Tongue (tissue), 3 donors: ENCODE measurements at places on chromosomes 7 and 10.
A peak's percentile ranks its signal among the peaks of the same experiment; 100 is the strongest.

GRCh38 chr7:80623503-80624252 lies 14.8 kb upstream of the CD36 start:
- DNase-seq, result no peak

DNA sequence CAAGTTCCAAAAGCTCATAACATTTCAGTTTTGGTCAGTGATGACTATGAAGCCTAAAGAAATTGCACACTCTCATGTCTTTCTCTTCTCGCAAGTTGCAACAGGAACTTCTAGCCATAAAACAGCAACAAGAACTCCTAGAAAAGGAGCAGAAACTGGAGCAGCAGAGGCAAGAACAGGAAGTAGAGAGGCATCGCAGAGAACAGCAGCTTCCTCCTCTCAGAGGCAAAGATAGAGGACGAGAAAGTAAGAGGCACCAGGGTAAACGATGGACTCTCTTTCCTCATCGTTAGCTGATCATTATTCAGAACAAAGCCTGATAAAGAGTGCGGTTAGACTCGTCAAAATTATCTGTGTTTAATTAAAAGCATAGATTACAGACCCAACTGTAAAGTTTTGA lies 94.7 kb downstream of the HDAC9 start:
- DNase-seq, result no peak

DNA sequence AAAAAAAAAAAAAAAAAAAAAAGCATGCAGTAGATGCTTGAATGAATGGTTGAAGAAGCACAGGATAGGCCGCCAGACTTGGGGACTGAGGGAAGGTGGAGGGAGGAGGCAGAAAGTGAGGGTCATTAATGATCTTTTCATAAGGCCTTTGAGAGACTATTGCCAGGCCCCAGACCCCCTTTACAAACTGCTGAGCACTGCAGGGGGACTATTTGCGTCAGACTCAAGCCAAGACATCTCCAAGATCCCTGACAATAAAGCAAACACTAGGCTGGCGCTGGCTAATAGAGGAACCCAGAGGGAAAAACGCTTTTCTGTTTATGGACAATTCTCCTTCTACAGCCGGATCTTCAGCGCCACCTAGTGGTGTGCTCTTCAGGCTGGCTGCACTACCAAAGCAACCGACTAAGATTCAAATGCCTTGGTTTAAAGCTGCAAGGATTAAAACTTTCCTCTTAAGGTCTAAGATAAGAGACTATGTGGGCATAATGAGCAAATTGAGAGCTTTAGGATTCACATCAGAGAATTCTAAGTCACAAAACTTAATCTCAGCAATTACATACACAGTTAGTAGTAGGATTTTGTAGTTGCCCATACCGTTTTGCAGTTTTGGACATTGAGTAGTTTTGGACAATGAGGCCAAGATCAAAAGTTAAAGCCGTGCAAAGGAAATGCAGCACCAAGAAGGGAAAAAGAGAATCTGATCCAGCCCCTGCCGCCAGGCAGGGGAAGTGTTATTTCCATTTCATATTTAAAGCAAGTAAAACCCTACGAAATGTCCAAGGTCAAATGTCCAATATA lies 17.9 kb upstream of the AGK start:
- DNase-seq, result peak; percentile 93

GRCh38 chr7:47543714-47544113 lies 38.2 kb downstream of the TNS3 start:
- DNase-seq, result no peak

DNA sequence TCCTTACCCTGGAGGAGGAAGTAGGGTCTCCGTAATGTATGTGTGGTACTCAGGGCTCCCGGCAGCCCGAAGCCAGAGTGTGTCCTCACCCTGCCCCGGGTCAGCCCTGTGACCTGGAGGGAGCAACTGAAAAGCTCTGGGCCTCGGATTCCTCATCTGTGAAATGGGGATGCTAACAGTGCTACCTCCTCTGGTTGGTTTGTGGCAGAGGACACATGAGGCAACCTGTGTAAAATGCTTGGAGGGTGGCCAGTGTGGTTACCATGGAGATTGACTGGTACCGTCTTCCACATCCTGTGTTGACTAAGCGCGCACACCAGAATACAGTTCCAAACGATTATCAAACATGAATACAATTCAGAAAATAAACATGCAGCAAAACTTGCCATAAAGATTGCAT lies 163.8 kb upstream of the KLF6 start:
- no peak for DNase-seq

GRCh38 chr10:29841724-29842649 lies 207.2 kb upstream of the SVIL start:
- peak; percentile 95 for DNase-seq

GRCh38 chr10:3807211-3807927 lies 22.4 kb upstream of the KLF6 start:
- no peak for DNase-seq

- DNase-seq, result no peak
Measured at GRCh38 chr10:5827841-5828240, 14.6 kb upstream of the GDI2 start.

GRCh38 chr7:19754521-19755116 lies 18.8 kb downstream of the TMEM196 start:
- peak; percentile 56 for DNase-seq

DNA sequence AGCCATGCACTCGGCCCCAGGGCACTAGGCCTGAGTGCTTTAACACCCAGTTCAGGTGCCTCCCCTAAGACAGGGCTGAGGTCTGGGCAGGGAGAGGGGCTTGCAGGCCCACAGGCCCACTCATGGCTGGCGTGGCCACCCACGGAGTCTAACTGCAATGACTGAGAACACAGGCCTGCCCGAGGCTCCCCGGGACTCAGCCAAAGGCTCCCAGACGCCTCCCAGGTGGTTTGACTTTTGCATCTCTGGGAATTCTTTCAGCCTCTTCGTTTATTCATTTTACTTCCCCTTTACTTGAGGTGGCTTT lies 37.3 kb downstream of the PTPRN2 start:
- no peak for DNase-seq

GRCh38 chr10:112313911-112314310 lies 30.7 kb downstream of the TECTB start:
- peak; percentile 7 for DNase-seq

- DNase-seq, result no peak
Measured at GRCh38 chr10:37314862-37315261, 189.5 kb downstream of the ANKRD30A start.

DNA sequence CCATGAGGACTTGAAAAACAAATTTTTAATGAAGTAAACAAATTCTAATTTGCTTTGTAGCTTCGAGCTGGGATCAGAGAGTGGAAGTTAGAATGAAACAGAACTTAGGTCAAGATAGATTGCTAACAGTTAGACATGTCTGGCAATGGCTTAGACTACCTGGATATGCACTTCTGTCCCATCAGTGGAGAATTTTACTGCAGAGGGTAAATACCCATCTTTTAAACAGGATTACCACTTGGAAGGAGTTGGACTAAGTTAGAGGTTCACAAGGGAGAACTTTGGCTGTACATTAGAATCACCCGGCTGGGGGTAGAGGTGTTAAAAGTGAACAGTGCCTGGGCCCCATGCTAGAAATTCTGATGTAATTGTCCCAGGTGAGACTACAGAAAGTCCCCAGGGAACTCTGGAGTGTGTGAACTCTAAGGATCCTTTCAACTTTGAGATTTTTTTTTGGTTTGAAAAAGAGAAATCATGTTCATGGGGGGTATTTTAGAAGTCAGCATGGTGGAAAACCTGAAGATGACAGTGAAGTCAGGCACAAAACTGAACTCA lies 35.5 kb downstream of the ENTPD1 start:
- no peak for DNase-seq

GRCh38 chr7:4931943-4932342 lies 27.0 kb downstream of the MMD2 start:
- peak; percentile 65 for DNase-seq

DNA sequence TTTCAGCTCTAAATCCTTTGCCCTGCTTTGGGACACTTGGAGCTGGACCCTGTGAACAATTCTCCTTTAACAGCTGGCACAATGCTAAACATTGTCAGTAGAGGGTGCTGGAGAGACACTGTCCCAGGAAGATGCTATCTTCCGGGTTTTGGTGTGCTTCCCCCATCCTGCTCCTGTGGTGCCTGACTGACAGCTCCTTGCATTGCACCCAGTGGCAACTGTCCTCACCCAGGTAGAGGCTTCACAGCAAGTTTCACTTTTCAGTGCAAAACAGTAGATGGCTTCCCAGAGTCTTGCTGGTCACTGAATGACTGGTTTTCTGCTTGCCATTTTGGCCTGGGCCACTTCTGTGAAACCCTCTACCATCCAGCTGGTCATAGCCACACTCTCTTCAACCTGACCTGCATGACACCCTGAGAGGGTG lies 77.3 kb downstream of the CDC14C start:
- peak; percentile 16 for DNase-seq

DNA sequence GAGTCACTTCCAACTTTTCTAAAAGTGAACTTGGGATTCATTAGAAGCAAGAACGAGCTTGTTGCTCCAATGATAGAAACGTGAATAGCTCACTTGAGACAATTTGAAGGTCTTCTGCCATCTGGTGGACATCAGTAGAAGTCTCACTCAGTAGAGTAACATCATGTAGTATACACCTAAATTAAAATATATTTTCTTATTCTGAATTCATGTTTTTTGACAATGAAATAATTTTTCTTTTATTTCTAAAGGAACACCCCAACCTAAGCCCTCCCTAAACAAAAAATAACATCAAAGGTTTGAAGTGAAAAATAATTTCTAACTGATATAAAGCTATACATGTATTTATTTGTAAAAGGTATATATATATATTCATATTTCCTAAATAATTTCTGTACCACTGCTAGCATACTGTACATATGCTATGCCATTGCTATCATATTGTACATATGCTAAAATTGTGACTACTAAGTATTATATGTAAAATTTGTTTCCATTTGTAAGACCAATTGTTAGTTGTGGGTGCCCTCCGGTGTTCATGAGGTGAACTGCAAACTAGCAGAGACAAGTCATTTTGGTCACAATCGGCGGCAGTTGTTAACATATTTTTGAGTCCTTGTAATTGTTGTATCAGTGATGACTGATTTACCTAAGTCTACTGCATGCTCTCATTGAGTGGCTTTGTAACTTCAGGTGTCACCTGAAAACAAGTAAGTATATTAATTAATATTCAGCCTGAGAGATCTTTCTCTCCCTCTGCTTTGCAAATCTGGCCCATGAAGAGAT lies 121.9 kb downstream of the PTPRZ1 start:
- peak; percentile 86 for DNase-seq

- peak; percentile 65 for DNase-seq
Measured at GRCh38 chr7:133117452-133117851, 35.6 kb upstream of the CHCHD3 start.
